ENCODE measurements at places on chromosomes 4 and X.

- DNase-seq = no peak
These were observed 1704.8 kb downstream of the STIM2 start for GRCh38 chr4:28565396-28565795.

- no peak for DNase-seq
These were observed 157.5 kb upstream of the ATOH1 start for GRCh38 chr4:93671093-93671492.

DNA sequence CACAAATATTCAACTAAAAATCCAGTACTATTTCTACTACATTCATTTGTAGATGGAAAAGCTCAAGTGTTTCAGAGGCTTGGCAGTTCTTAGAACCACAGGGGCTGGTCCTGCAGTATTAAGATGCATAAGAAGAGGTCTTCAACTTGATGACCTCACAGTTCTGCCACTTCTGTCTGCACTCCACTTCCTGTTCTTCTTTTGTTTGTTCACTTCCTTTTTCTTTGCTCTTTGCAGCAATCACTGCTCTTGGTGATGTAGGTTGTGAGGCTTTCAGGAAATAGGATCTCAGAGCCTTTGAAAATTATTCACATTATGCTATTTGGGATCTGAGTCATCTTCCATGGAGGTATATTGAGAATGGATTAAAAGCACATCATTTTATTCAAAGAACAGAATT lies 602.0 kb upstream of the CPEB2 start:
- DNase-seq = no peak

GRCh38 chrX:7261672-7262332 lies 113.8 kb upstream of the PUDP start:
- no peak for DNase-seq

GRCh38 chrX:120297923-120298322 lies 13.3 kb downstream of the TMEM255A start:
- no peak for DNase-seq

DNA sequence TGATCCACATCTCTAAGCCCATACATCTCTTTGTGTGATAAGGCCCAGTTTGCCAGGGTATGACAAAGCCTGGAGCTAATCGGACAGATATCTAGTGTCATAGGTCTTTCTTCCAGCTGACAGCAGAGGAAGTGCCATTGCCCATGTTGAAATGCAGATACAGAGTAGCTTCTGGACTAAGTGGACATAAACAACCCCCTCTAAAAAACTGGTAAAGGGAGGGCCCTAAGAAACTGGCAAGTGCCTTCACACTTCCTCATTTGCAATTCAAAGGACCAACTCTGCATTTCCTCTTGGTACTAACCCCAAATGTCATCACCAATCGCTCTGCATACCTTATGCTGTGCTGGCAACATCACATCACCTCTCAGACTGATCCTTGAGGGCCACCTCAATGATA lies 20.8 kb downstream of the ARHGEF6 start:
- no peak for DNase-seq

DNA sequence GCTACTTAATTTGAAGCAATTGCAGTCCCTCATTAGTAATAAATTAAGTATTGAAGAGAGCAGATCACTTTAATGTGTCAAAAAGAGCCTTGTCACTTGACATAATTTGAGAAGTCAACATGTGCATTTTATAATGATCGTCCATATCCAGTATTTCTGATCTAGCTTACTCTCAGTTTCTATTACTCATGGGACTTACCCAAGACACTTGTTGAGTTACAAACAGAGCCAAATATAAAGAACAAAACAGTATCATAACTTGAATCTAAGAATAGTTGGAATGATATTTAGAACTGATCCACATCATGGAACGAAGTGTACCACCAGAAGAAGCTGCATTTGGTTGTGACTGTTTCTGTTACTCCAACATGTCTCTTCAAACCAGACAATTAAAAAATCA lies 54.7 kb downstream of the SLITRK4 start:
- DNase-seq = no peak

- no peak for DNase-seq
These were observed 30.8 kb downstream of the GAK start for GRCh38 chr4:901192-901910.

GRCh38 chr4:102439812-102440211 lies 61.3 kb upstream of the NFKB1 start:
- no peak for DNase-seq

DNA sequence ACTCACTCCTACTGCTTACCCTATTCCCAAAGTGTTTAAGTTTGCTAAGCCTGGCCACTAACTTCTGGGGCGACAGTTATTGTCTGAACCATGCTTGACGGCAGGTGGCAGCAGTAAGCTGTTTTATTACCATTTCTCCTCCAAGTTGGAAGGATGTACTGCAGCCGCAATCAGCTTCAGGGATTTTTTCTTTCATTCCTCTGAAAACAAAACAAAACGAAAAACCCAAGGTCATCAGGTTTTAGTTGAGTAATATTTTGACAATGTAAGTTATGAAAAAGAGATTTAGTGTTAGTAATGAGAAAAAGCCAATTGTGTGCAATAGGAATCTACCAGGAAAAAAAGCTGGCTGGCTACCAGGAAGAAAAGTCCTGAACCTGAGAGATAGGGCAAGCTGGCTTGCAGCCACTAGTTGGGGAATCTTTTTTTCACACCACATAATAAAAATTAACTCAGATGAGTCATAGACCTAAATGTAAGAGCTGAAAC lies 13.2 kb upstream of the RAB9B start:
- DNase-seq = peak; percentile 3

Measured in NCI-H526 treated with DMSO at 0.1 percent for 48 hours (cell line).